ENCODE measurements at places on chromosomes 3 and 15. TPM values are rescaled to one million over a fixed set of nuclear protein-coding genes. Genes with fewer than 3 reads are reported as not detected.

Gene PAQR5
- total RNA-seq: 0.14 TPM

Gene SIDT1
- 4.2 TPM for total RNA-seq

Gene GRAMD1C
- 0.76 TPM for total RNA-seq

Gene SLC12A1
- 0.05 TPM for total RNA-seq

Gene IQCF5
- not detected for total RNA-seq

Gene TMEM207
- total RNA-seq: not detected

Gene EPB42
- 2.8 TPM for total RNA-seq

Gene FOXB1
- total RNA-seq: 0.05 TPM

Gene RNF7
- total RNA-seq: 81.4 TPM

Gene CDHR4
- total RNA-seq: not detected

Gene GRK7
- total RNA-seq: not detected

Gene GHSR
- not detected for total RNA-seq

Gene FAM81A
- total RNA-seq: 0.42 TPM

Gene TM6SF1
- 2.9 TPM for total RNA-seq

Gene ALPK3
- total RNA-seq: 1.1 TPM

Gene ARGFX
- not detected for total RNA-seq

Gene HACD2
- 12.2 TPM for total RNA-seq

Gene PIK3CB
- 11.7 TPM for total RNA-seq

Gene GOLGA6B
- not detected for total RNA-seq

Gene PIGZ
- total RNA-seq: 2.0 TPM

Gene CILP
- total RNA-seq: 0.85 TPM

Gene UBAP1L
- 0.61 TPM for total RNA-seq

Gene EPHA3
- 1.9 TPM for total RNA-seq

Gene MON1A
- total RNA-seq: 5.9 TPM

Gene CHRD
- total RNA-seq: 0.24 TPM

Gene GALNT15
- total RNA-seq: 2.6 TPM

Gene ST3GAL6
- 16.8 TPM for total RNA-seq

Gene HIGD2B
- total RNA-seq: 0.09 TPM

Gene PLOD2
- total RNA-seq: 18.0 TPM

Gene PLSCR5
- total RNA-seq: not detected

Gene CELF6
- 0.99 TPM for total RNA-seq

Gene PLA2G4D
- 0.28 TPM for total RNA-seq

Gene ROPN1
- 0.09 TPM for total RNA-seq

Gene C2CD4A
- 0.66 TPM for total RNA-seq

Gene INKA1
- total RNA-seq: 4.2 TPM

Gene STAB1
- total RNA-seq: 19.5 TPM

Gene KCNMB2
- 0.19 TPM for total RNA-seq

Gene GOLGA8M
- total RNA-seq: 0.24 TPM

Gene DTX3L
- total RNA-seq: 19.6 TPM

Gene GRIP2
- 0.14 TPM for total RNA-seq

Gene LAMB2
- total RNA-seq: 24.9 TPM

Gene IL20RB
- 0.94 TPM for total RNA-seq

Gene GPR62
- total RNA-seq: 0.05 TPM

Gene ATP8B4
- total RNA-seq: 3.5 TPM

Gene ACAD9
- 23.8 TPM for total RNA-seq

Gene RASGRP1
- total RNA-seq: 53.3 TPM

Gene PDCD7
- total RNA-seq: 12.2 TPM

Gene WWTR1
- total RNA-seq: 1.6 TPM

Gene KCNH8
- total RNA-seq: 0.33 TPM

Gene HDC
- total RNA-seq: 1.1 TPM

Gene ISLR
- 6.9 TPM for total RNA-seq

Gene TAGLN3
- 1.0 TPM for total RNA-seq
